ENCODE measurements at places on chromosomes 5 and 9.
A peak's percentile ranks its signal among the peaks of the same experiment; 100 is the strongest.

GRCh38 chr5:56482363-56482762 lies 249.2 kb upstream of the ANKRD55 start:
- no peak for DNase-seq

GRCh38 chr9:19358701-19359100 lies 21.3 kb downstream of the RPS6 start:
- no peak for DNase-seq

DNA sequence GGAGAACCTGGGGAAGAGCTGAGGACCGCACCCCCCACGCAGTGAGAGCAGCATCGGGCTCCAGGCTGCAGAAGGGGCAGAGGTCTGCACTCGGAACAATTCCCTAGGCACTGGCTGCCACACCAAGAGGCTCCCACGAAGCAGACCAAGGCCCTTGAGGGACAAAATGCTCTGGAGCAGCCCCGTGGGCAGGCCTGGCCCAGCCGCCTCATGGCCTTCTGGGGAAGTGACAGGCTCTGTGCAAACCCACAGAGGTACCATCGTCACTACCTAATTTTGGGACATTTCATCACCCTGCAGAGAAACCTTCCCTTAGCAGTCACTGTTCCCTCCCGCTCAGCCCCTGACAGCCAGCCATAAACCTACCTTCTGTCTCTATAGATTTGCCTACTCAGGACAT lies 15.9 kb downstream of the FBXW5 start:
- DNase-seq: no peak

GRCh38 chr9:13485068-13485596 lies 205.6 kb upstream of the MPDZ start:
- no peak for DNase-seq

GRCh38 chr5:107213025-107213424 lies 457.7 kb downstream of the EFNA5 start:
- DNase-seq: no peak

DNA sequence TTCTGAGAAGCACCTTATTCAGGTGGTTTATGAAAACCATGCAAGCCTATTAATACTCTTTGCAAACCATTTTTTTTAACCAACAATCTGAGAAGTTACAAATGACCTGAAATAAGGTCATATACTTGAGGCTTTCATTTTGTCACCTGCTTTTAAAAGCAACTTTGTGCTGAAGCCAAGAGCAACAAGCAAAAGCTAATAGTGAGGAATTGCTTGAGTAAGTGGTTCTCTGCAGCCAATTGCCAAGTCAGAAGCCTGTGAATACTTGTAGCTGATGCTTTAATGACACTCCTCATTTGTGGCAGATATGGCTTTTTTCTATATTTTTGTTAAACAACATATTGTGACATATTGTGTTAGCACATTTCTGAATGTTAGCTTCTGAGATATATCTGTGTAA lies 126.7 kb upstream of the ZNF608 start:
- DNase-seq: no peak

DNA sequence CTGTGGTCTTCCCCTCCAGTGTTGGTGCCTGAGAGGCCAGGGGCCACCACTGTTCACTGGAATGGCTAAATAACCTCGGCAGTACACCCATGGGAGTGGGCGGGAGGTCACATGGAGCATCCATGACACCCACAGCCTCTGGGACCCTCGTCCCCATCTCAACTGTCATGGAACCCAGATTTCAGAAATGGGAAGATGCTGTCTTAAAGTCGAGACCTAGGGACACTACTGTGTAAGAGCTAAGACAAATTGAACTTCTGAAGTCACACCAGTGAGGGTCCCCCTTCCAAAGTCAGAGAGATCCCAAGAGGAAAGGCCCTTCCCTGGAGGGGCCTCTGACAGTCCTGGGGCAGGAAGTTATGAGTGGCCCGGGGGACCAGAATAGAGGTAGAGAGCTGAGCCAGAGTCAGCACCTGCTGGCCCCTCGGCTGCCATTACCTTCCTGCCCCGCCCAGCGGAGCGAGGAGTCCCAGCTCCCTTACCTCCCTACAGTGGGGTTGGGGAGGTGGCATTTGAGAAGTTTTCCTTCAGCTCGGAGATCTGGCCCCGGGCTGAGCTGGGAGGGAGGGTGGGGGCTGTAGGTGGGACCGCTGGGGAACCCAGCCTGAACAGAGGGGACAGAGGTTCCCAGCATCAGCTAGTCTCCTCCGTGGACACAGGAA lies 7.6 kb downstream of the BARX1 start:
- DNase-seq: no peak

DNA sequence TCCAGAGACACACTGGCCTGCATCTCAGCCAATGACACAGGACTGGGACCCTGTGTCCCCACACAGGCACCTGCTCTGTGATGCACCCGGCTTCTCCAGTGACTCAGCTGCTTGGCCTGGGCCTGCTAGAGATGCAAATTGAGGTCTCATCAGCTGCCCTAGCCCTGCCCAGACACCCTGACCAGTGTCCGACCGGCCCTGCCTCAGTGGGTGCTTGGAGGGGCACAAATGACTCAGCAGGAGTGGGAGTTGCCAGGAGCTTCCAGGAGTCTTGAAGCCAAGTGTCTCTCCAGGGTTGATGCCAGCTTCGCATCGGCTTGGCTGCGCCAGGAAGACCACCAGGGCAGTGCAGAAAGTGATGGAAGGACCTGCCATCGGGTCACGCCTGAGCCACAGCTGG lies 148.2 kb downstream of the ICE1 start:
- no peak for DNase-seq

DNA sequence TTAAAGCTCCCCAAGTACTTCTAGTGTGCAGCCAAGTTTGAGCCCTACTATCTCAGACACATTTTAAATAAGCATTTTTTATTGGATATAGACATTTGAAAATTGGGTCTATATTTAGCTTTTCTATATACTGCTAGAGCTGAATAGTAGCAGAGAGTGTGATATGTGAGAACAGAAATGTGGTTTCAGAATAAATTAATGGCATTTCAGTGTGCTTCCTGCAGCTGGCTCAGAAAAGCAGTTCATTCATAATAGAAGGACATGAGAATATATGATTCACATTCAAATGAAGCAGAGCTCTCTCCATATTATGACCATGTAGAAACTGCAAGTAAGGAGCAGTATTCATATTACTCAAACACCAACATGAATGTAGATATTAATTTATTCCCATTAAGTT lies 464.0 kb downstream of the PTPRD start:
- no peak for DNase-seq

- no peak for DNase-seq
Observed at GRCh38 chr9:363274-363612, 148.6 kb downstream of the DOCK8 start.

DNA sequence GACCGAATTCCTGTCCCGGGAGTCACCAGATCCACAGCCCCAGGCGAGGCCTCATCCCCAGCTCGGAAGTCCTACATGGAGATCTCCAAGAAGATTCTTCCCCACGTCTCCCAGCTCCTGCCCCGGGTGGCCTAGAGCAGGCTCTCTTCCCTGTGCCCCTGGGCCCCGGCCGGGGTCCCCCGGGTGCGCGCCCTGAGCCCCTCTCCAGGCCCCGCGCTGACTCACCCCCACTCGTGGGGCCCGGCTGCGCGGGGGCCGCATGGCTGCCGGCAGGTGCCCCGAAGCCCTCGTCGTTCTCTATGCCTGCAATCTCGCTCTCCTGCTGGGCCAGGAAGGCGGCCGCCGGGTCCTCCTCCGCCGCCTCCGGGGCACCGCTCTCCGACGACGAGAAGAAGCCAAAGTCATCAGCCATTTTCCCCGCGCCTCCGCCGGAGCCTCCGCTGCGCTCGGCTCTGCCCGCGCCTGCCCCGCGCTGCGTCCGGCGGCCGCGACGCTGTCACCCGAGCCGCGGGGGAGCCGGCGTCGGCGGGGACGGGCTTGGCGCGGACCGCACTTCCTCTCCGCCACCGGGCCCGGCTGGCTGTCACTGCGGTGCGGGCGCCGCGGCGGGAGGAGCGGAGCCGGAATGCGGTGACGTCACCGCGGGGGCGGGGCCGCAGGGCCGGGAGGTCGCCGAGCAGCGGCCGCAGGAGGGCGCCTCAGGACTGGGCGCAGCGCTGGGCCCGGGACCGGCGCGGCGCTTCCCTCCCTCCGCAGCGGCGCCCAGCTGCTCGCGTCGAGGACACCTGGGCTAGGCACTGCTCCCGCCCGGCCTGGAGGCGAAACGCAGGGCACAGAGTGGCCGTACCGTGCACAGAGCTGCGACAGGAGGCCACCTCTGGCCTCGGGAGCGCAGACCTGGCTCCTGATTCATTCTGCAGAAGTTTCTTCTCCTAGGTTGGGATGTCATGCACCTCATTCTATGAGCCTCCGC lies at the start of gene CLTB:
Gene CLTB (minus strand): TSS at position 588 of the 973 bp plus-strand sequence. CDS start 176 bp downstream, at position 412.
- DNase-seq: peak; percentile 83

- no peak for DNase-seq
Observed at GRCh38 chr9:23739753-23740152, 86.3 kb downstream of the ELAVL2 start.

- no peak for DNase-seq
Observed at GRCh38 chr5:135880278-135880677, 15.4 kb downstream of the IL9 start.

DNA sequence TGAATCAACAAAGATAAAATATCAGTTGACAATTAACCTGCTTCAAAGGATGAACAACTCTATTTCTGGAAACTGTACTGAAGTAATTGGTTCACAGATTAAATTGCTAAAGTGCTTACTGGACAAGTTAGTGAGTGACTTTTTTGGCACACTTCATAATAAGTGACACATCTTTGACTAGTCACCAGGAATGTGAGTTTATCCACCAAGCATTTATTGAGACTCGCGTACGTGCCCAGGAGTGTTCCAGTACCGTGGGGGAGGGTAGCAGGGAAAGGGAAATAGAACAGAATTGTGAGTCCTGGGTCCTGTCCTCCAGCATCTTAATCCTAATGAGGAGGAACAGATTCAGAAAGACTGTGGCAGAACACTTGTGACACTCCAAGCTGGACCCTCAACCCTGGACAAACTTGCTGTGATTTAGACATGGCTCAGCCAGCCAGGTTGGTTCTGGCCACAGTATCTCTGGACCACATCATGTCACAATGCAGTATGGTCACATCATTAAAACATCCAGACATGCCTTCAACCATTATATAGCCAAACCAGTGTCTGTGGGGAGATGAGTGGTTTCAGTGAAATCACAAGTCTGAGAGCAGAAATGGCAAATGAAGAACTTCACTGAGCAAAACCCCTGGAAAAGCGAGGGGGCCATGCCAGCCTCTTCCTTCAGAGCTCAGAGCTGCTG lies 623.1 kb downstream of the BNC2 start:
- no peak for DNase-seq

- DNase-seq: no peak
Observed at GRCh38 chr5:168925160-168925559, 346.0 kb upstream of the PANK3 start.

DNA sequence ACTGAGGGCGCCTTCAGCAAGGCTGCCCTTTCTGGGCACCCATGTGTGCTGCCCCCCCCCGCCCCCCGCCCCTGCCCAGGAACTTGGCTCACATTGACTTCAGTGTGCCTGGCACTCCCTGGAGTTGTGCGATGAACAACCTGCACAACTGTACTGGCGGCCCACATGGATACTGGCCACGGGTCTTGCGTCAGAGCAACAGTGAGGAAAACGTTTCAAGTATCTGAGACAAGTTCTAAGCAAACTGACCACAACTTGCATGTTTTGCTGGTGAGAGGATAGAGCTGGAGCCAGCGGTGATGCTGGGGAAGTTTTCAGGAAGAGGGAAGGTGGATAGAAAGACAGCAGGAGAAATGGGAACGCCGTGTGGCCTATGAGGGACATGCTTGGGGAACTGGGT lies 45.4 kb downstream of the HABP4 start:
- DNase-seq: no peak

GRCh38 chr9:123742009-123742767 lies 187.7 kb downstream of the DENND1A start:
- DNase-seq: no peak

GRCh38 chr9:12817702-12818101 lies 42.9 kb downstream of the LURAP1L start:
- DNase-seq: no peak

DNA sequence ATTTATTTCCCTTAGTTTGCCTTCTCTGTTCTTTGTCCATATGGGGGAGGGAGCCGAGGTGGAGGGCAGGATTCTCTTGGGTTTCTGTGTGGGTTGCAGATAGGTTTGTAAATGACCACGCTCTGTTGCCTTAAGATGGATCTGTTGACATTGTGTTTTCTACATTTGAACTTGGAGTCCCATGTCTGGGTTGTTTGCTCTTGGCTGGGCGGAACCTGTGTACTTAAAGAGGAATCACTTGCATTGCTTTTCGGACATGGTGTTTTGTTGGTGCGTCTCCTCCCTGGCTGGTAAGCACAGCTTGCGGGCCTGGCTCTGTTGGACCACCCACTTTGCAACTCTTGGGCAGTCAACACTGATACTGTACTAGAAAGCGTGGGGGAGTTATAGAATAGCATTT lies 45.9 kb downstream of the EHMT1 start:
- DNase-seq: no peak

GRCh38 chr9:80061096-80061495 lies 489.3 kb downstream of the TLE4 start:
- DNase-seq: no peak

DNA sequence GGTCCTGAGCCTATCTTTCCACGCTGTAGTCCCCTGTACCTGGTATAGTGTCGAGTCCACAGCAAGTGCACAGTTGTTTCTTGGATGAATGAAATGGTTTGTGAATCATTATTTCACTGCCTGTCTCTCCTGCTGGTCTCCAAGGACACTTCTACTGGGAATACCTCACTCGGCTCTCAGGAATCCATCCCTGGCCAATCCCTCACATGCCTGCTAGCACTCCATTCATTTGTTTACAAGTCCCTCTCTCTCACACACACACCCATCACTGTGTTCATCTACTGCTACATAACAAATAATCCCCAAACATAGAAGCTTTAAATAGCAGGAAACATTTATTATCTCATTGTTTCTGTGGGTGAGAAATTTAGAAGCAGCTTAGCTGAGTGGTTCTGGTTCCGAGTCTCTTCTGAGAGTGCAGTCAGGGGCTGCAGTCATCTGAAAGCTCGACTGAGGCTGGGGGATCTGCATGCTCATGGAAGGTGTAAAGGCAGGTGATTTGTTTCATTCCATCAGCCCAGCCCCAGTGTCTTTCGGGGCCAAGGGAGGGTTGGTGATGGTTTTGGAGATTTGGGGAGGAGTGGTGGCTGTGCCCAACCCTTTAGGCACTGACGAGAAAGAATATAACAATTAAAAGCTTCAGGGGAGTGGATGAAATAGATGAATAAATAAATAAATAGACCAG lies 132.7 kb upstream of the IER5L start:
- DNase-seq: no peak

DNA sequence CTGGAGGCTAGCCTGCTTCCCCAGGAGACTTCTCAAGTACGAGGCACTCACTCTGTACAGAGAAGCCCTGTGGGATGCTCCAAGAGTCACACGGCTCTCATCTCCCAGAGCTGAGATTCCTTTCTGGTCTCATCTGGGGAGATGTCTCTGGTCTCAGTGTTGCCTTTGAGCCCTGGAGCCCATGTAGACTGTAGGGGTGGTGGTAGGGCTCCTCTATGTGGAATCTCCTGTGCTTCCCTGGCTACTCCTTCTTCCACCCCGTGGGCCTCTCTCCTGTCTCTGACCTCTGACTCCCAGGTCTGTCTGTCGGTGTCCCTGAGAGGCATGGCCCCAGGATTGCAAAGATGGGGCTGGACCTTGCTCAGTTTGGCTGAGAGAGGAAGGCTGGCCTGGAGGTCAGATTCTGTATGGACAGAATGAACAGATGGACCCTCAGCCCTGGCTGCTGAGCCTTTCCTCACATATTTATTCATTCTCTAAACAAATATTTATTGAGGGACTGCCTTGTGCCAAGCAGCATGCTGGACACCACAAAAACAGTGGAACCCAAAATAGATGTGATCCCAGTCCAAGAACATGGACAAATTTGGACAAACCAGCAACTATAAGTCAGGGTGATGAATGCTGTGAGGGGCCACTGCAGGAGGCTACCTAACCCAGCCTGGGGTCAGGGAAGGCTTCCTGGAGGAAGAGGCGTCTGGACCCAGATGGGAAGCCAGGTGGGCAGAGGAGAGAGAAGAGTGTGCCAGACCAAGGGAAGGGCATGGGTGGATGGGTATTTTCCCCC lies 2.6 kb downstream of the CCL19 start:
- no peak for DNase-seq

Data from stimulated activated CD8-positive, alpha-beta memory T cell treated with anti-CD3 and anti-CD28 coated beads, Interleukin-2, amount 100 ng/mL, for 1 hour (primary cell).